ENCODE measurements at places on chromosomes 1 and 21.

- H3K36me3 ChIP-seq, result no peaks in the 10 kb centered on the region
- DNase-seq, result peak; percentile 14
- H3K27ac ChIP-seq, result peak overlapping the region; percentile 55
Observed at GRCh38 chr1:93219443-93219842, 38.9 kb downstream of the CCDC18 start.

- no peaks in the 10 kb centered on the region for H3K27me3 ChIP-seq
- H3K4me1 ChIP-seq, result no peaks in the 10 kb centered on the region
- no peak for DNase-seq
- no peak overlapping the region for H3K4me3 ChIP-seq
Observed at GRCh38 chr21:33811167-33812010, 104.2 kb downstream of the ATP5PO start.

DNA sequence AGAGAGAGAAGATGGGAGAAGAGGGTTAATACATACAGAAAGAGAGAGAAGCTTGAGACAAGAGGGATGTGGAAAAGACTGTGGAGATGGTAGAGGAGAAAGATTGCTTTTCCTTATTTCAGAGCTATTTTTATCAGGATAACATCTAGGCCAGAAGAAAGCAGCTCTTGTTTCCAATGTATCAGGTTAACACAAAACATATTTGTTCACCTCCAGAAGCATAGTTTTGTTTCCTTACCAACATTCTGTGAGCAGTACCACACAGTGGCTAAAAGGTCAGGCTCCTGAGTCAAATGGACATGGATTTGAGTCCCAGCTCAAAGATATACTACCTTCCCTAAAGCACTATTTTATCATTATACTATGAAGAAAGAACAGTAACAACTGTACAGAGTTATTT is 185.5 kb downstream of the DUSP10 start:
- no peak overlapping the region for H3K4me3 ChIP-seq
- no peaks in the 10 kb centered on the region for H3K36me3 ChIP-seq
- no peaks in the 10 kb centered on the region for H3K27me3 ChIP-seq
- H3K4me1 ChIP-seq, result no peaks in the 10 kb centered on the region

DNA sequence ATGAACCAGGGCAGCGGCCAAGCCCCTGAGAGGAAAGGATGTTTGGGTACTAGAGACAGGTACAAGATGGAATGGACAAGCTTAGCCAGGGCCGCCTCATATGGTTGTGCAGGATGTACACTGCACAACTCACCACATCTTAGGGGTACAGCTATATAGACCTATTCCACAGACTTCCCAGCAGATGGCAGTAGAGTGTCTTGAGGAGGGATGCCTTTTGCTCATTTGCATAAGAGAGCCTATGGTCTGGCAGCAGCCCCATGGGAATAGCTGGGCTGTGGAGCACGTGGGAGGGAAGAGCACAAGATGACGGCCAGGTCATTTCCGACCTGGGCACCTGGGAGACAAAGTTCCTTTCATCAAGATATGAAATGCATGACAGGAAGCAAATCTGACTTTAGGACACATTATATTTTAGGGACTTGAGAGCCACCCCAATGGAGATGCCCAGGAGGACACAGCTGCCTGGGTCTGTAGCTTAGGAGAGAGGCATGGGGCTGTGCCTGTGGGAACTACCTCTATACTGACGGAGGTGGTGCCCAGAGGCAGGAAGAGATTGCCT is 215.5 kb downstream of the KCNJ6 start:
- H3K4me1 ChIP-seq, result no peaks in the 10 kb centered on the region
- H3K27ac ChIP-seq, result no peak overlapping the region
- H3K36me3 ChIP-seq, result no peaks in the 10 kb centered on the region
- DNase-seq, result no peak
- no peaks in the 10 kb centered on the region for H3K27me3 ChIP-seq

GRCh38 chr1:101323535-101323934 is 86.7 kb downstream of the S1PR1 start:
- no peak overlapping the region for H3K27ac ChIP-seq
- no peaks in the 10 kb centered on the region for H3K27me3 ChIP-seq
- no peak overlapping the region for H3K4me3 ChIP-seq
- H3K36me3 ChIP-seq, result no peaks in the 10 kb centered on the region
- H3K4me1 ChIP-seq, result no peaks in the 10 kb centered on the region

GRCh38 chr1:121558514-121558913 is 373.7 kb downstream of the SRGAP2C start:
- H3K27ac ChIP-seq, result no peak overlapping the region
- H3K27me3 ChIP-seq, result no peaks in the 10 kb centered on the region
- DNase-seq, result no peak
- peaks cover 6% of the 10 kb centered on the region for H3K4me1 ChIP-seq
- H3K4me3 ChIP-seq, result no peak overlapping the region

- no peaks in the 10 kb centered on the region for H3K4me1 ChIP-seq
- no peaks in the 10 kb centered on the region for H3K36me3 ChIP-seq
- H3K4me3 ChIP-seq, result no peak overlapping the region
- no peak overlapping the region for H3K27ac ChIP-seq
Observed at GRCh38 chr1:203182387-203182953, 4.0 kb downstream of the CHI3L1 start.

- peaks cover 59% of the 10 kb centered on the region for H3K4me1 ChIP-seq
- H3K27me3 ChIP-seq, result no peaks in the 10 kb centered on the region
- DNase-seq, result no peak
Observed at GRCh38 chr1:155011004-155011416, 8.4 kb downstream of the ZBTB7B start.

DNA sequence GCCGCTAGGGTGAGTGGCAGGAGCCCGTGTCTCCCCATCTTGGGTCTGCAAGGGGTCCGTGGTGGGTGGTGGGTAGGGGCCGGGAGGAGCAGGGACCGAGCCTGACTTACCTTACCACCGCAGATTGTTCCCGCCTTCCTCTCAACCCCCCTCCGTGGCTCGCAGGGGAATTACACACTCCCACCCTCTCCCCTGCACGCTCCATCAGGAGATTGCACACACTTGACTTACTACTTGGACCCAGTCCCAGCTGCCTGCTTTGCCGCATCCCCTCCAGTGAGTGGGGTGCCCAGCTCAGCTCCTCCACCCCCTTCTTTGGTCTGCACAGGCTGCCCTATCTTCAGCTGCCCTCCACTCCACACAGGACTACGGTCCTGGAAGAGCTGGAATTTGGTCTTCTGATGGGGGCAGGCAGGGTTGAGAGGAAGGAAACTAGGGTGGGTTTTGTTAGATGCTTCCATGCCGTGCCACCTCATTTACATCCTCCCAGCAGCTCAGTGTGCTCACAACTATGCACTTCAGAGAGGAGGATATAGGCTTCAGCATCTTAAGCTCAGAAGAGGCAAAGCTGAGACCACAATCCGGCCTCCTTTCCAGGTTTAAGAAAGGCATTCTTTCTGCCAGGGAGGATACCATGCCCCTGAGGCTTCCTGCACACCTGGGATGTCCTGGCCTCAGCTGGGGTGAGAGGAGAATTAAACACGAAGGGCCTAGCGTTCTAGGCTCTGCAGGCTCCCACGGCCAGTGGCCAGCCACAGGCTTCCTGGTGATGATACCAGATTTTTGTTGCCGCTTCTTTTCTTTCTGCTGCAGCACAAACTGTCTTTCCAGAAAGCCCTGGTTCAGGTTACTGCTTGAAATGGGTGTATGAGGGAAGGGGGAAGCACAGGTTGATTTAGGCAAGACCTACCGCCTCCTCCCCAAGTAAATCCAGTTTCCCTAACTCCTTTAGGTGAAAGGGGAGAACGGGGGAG is 2.3 kb downstream of the KCNC4 start:
- H3K27me3 ChIP-seq, result no peaks in the 10 kb centered on the region
- H3K36me3 ChIP-seq, result no peaks in the 10 kb centered on the region
- peaks cover 18% of the 10 kb centered on the region for H3K4me1 ChIP-seq
- H3K27ac ChIP-seq, result no peak overlapping the region
- DNase-seq, result peak; percentile 22

GRCh38 chr1:156961709-156962108 is 41.3 kb downstream of the LRRC71 start:
- no peak overlapping the region for H3K27ac ChIP-seq
- H3K4me3 ChIP-seq, result peak overlapping the region; percentile 5
- H3K4me1 ChIP-seq, result peaks cover 29% of the 10 kb centered on the region
- peaks cover 43% of the 10 kb centered on the region for H3K36me3 ChIP-seq

GRCh38 chr1:39132505-39133339 is 71.8 kb upstream of the MACF1 start:
- H3K36me3 ChIP-seq, result no peaks in the 10 kb centered on the region
- no peaks in the 10 kb centered on the region for H3K4me1 ChIP-seq
- H3K27me3 ChIP-seq, result no peaks in the 10 kb centered on the region
- no peak overlapping the region for H3K4me3 ChIP-seq
- no peak overlapping the region for H3K27ac ChIP-seq

- H3K27ac ChIP-seq, result no peak overlapping the region
- no peaks in the 10 kb centered on the region for H3K27me3 ChIP-seq
- no peak overlapping the region for H3K4me3 ChIP-seq
- no peaks in the 10 kb centered on the region for H3K4me1 ChIP-seq
- no peak for DNase-seq
Observed at GRCh38 chr1:234938135-234938534, 190.5 kb downstream of the TOMM20 start.

DNA sequence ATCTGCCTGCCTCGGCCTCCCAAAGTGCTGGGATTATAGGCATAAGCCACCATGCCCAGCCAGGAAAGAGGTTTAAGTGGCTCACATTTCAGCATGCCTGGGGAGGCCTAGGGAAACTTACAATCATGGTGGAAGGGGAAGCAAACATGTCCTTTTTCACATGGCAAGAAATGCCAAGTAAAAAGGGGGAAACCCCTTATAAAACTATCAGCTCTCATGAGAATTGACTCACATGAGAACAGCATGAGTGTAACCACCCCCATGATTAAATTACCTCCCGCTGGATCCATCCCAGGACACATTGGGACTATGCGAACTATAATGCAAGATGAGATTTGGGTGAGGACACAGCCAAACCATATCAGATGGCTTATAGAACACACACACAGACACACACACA is 8.8 kb upstream of the KLHL12 start:
- H3K36me3 ChIP-seq, result peaks cover 7% of the 10 kb centered on the region
- no peak overlapping the region for H3K27ac ChIP-seq
- H3K4me3 ChIP-seq, result no peak overlapping the region
- DNase-seq, result no peak

- DNase-seq, result no peak
- H3K36me3 ChIP-seq, result no peaks in the 10 kb centered on the region
- H3K27ac ChIP-seq, result peak overlapping the region; percentile 90
- no peaks in the 10 kb centered on the region for H3K27me3 ChIP-seq
- H3K4me3 ChIP-seq, result peak overlapping the region; percentile 94
Observed at GRCh38 chr1:42334240-42335049, 590 bp downstream of the FOXJ3 start.

DNA sequence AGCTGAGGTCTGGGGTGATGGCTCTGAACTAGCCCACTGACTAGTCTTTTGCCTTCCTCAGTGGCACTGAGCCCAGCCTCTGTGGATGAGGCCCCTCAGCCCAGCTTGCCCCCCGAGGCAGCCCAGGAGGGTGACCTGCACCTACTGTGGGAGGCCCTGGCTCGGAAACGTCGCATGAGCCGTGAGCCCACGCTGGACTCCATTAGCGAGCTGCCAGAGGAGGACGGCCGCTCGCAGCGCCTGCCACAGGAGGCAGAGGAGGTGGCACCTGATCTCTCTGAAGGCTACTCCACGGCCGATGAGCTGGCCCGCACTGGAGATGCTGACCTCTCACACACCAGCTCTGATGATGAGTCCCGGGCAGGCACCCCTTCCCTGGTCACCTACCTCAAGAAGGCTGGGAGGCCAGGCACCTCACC is 87.8 kb downstream of the TRIM11 start:
- no peak overlapping the region for H3K27ac ChIP-seq
- H3K4me1 ChIP-seq, result no peaks in the 10 kb centered on the region
- no peaks in the 10 kb centered on the region for H3K36me3 ChIP-seq
- no peak for DNase-seq
- no peaks in the 10 kb centered on the region for H3K27me3 ChIP-seq

DNA sequence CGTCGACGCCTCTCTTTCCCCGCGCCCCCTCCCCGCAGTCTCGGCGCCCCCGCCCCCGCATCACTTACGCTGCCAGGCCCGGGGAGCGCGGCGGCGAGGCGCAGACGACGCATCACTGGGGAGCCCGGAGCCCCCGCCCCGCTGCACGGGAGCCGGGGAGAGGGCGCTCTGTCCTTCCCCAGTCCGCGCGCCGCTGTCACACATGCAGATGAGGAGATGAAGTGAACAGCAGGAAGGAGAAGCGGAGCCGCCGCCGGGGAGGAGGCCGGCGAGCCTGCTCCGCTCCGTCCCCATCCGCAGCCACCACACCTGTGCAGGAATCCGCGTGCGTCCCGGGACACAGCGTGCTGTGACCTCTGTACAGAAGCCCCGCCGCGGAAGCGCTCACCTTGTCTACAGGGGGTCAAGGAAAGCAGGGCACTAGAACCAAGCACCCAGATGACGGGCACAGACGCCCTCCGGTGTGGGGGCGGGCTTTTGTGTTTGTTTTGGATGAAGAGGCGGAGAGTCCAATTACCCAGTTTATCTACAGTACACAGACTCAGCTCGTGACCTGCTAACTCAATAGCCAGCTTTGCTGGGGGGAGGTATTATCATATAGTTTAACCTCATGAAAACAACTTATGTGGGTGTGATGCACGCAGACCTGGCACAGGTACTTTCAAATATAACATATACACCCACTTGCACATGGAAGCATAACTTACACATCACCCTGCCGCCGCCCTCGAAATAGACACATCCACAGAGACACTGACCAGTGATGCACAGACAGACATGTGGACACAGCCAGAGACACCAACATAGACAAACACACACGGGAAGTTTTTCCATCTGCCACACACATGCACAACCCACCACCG is 12.4 kb downstream of the KLHDC8A start:
- no peaks in the 10 kb centered on the region for H3K36me3 ChIP-seq
- H3K4me1 ChIP-seq, result peaks cover 6% of the 10 kb centered on the region
- peak; percentile 38 for DNase-seq
- no peaks in the 10 kb centered on the region for H3K27me3 ChIP-seq
- H3K27ac ChIP-seq, result no peak overlapping the region

DNA sequence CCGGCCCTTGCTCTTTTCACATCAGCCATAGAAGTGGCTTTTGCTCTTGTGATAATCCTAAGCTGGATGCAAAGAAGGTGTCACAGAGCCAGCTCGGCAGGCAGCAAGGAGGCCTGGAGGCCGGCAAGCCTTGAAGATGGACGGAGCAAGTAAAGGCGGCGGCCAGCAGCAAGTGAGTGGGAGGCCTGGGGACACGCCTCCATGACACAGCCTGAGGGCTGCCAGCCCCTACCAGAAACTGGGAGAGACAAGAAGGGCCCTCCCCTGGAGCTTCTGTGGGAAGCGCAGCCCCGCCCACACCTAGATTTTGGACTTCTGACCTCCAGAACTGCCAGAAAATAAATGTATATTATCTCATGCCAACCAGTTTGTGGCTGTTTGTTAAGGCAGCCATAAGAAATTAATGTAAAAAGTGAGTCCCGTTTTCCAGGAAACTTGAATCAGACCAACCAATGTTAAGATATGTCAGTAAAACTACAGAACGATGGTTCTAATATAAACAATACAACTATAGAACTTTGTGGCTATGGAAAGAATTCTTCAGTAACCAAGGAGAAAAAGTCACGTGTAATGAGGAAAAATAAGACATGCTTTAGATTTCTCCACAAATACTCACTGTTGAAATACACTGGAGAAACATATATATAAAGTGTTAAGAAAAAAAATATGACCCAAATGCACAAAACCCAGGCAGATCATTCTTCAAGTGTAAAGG is 49.9 kb downstream of the BACE2 start:
- H3K27me3 ChIP-seq, result no peaks in the 10 kb centered on the region
- no peak for DNase-seq

- no peak for DNase-seq
- H3K4me3 ChIP-seq, result no peak overlapping the region
- H3K27ac ChIP-seq, result no peak overlapping the region
- no peaks in the 10 kb centered on the region for H3K4me1 ChIP-seq
Observed at GRCh38 chr1:94044290-94044790, 76.6 kb downstream of the ABCA4 start.
